Keratinocyte (primary cell): ENCODE measurements at places on chromosomes 3 and 15.

- no peaks in the 10 kb centered on the region for H3K27me3 ChIP-seq
- no peak for DNase-seq
- H3K27ac ChIP-seq: no peak overlapping the region
- no peaks in the 10 kb centered on the region for H3K4me1 ChIP-seq
These were observed 100.6 kb downstream of the DNAJB8 start for GRCh38 chr3:128366136-128366535.

- peaks cover 11% of the 10 kb centered on the region for H3K4me1 ChIP-seq
- no peaks in the 10 kb centered on the region for H3K36me3 ChIP-seq
- H3K4me3 ChIP-seq: no peak overlapping the region
- H3K27ac ChIP-seq: no peak overlapping the region
- no peaks in the 10 kb centered on the region for H3K27me3 ChIP-seq
These were observed 6.6 kb upstream of the CD47 start for GRCh38 chr3:108097322-108098002.

DNA sequence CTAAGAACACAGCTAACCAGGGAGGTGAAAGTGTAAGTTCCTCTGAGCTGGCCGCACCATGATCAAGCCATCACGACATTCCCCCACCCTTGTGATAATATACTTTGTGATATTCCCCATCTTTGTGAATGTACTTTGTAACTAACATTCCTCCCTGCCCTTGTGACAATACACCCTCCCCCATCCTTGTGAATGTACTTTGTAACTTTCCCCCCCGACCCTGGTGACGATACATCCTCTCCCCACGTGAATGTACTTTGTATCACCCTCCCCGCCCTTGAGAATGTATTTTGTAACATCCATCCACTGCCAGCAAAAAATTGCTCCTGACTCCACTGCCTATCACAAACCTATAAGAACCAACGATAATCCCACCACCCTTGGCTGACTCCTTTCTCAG lies 20.2 kb upstream of the OR5H6 start:
- no peak overlapping the region for H3K27ac ChIP-seq
- no peak overlapping the region for H3K4me3 ChIP-seq
- H3K27me3 ChIP-seq: no peaks in the 10 kb centered on the region
- DNase-seq: no peak
- H3K36me3 ChIP-seq: no peaks in the 10 kb centered on the region
- H3K4me1 ChIP-seq: no peaks in the 10 kb centered on the region

DNA sequence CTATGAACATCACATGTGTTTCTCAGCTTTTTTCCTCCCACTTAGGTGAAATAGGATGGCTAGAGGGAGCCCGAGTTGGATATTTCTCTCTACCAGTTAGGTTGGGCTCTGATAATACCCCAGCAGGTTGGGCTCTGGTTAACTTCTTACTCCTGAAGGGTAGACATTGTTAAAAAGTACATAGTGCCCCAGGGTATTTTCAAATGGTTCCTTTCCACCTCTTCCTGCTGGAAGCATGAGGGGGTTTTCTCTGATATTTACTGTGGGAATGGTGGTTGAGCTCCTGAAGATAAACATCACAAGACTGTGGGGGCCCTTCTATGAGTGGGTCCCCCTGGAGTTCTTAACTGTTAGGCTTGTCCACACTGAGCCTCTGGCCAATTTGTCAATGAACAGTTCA lies 36.1 kb upstream of the SPESP1 start:
- peaks cover 6% of the 10 kb centered on the region for H3K27me3 ChIP-seq
- H3K27ac ChIP-seq: no peak overlapping the region
- no peaks in the 10 kb centered on the region for H3K36me3 ChIP-seq
- no peak overlapping the region for H3K4me3 ChIP-seq

GRCh38 chr3:61595288-61595687 lies 33.9 kb downstream of the PTPRG start:
- no peaks in the 10 kb centered on the region for H3K27me3 ChIP-seq
- no peaks in the 10 kb centered on the region for H3K36me3 ChIP-seq
- H3K4me3 ChIP-seq: no peak overlapping the region

DNA sequence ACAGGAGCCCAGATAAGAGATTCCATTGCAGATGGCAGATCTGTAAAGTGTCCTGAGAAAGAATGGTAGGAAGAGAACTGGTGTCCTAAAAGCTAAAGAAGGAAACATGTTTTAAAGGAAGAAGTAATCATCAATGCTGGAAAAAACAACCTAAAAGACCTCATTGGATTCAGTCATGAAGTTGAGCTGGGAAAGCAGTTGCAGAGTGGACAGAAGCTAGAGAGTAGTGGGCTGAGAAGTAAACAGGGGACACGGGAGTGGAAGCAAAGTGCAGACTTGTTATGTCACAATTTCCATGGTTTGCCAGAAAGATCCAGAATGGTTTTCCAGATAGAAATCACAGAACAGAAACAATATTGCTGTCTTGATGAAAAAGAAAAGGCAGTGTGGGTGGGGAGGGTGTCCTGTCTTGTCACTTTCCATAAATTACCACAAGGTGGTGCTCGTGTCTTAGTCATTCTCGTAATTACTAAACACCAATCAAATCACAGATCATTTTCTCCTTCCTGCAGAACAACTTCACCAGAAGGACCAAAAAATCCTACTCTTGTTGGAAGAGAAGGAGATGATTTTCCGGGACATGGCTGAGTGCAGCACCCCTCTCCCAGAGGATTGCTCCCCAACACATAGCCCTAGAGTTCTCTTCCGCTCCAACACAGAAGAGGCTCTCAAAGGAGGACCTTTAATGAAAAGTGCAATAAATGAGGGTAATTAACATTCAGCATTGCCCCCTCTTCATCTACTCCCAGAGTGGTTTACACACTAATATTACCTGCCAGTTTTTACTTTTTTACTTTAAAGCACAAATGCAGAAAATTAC lies 64.5 kb downstream of the KLHL25 start:
- H3K36me3 ChIP-seq: peaks cover 20% of the 10 kb centered on the region
- H3K4me3 ChIP-seq: no peak overlapping the region
- no peak overlapping the region for H3K27ac ChIP-seq
- DNase-seq: peak; percentile 35
- H3K27me3 ChIP-seq: no peaks in the 10 kb centered on the region
- no peaks in the 10 kb centered on the region for H3K4me1 ChIP-seq

DNA sequence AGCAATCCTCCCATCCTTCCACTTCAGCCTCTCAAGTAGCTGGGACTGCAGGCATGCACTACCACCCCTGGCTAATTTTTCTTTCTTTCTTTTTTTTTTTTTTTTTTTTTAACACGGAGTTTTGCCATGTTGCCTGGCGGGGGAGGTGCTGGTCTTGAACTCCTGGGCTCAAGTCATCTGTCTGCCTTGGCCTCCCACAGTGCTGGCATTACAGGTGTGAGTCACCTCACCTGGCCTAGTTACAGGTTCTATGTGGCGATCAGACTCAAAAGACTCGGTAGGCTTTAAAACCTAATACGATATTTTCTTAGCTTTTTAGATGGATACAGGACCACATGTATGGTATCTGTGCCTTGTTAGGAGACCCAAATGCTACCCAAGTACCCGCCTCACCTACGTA lies 14.0 kb upstream of the SLC25A26 start:
- H3K4me3 ChIP-seq: no peak overlapping the region
- no peak overlapping the region for H3K27ac ChIP-seq
- no peak for DNase-seq
- no peaks in the 10 kb centered on the region for H3K4me1 ChIP-seq
- H3K36me3 ChIP-seq: no peaks in the 10 kb centered on the region

GRCh38 chr3:178001670-178002101 lies 534.5 kb upstream of the KCNMB2 start:
- no peak overlapping the region for H3K4me3 ChIP-seq
- no peak for DNase-seq
- no peaks in the 10 kb centered on the region for H3K4me1 ChIP-seq
- H3K36me3 ChIP-seq: no peaks in the 10 kb centered on the region

GRCh38 chr15:42584031-42584765 lies 8.8 kb downstream of the STARD9 start:
- no peaks in the 10 kb centered on the region for H3K27me3 ChIP-seq
- no peak for DNase-seq
- no peaks in the 10 kb centered on the region for H3K36me3 ChIP-seq
- H3K4me3 ChIP-seq: no peak overlapping the region
- peaks cover 3% of the 10 kb centered on the region for H3K4me1 ChIP-seq

DNA sequence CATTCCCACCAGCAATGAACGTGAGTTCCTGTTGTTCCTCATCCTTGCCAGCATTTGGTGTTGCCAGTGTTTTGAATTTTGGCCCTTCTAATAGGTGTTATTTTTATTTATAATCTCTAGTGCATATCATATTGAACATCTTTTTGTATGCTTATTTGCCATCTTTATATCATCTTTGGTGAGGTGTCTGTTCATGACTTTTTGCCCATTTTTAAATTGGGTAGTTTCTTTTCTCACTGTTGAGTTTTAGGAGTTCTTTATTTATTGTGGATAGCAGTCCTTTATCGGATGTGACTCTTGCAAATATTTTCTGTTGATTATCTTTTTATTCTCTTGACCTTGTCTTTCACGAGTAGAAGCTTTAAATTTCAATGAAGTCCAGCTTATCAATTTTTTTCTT lies 60.2 kb upstream of the ATP13A3 start:
- H3K27me3 ChIP-seq: no peaks in the 10 kb centered on the region
- H3K4me1 ChIP-seq: no peaks in the 10 kb centered on the region
- no peak overlapping the region for H3K27ac ChIP-seq
- H3K4me3 ChIP-seq: no peak overlapping the region
- DNase-seq: no peak

- DNase-seq: no peak
- peaks cover 24% of the 10 kb centered on the region for H3K4me1 ChIP-seq
- no peak overlapping the region for H3K4me3 ChIP-seq
- H3K27ac ChIP-seq: no peak overlapping the region
These were observed 87.0 kb upstream of the LMOD3 start for GRCh38 chr3:69209413-69209812.

DNA sequence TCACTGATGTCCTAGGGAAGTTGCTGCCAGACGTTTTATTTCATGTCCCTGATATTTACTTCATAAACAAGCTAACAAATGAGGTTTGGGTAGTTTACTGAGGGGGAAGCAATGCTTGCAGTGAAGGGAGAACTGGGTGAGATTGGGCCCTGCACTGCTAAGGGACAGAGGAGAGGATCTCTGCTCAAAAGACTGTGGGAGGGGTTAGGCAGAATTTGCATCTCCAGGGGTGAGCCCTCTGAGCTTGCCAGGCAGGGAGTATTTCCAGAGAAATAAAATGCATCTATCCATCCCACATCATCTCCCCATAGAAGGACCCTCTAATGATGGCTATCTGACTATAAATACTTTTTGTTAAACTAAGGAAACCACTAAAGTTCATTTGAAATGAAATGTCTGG lies 215.6 kb downstream of the CBLB start:
- no peaks in the 10 kb centered on the region for H3K4me1 ChIP-seq
- no peak for DNase-seq
- no peaks in the 10 kb centered on the region for H3K36me3 ChIP-seq
- no peak overlapping the region for H3K4me3 ChIP-seq
- no peaks in the 10 kb centered on the region for H3K27me3 ChIP-seq

- DNase-seq: no peak
- H3K36me3 ChIP-seq: no peaks in the 10 kb centered on the region
These were observed 147.1 kb upstream of the LPP start for GRCh38 chr3:188006726-188007393.

DNA sequence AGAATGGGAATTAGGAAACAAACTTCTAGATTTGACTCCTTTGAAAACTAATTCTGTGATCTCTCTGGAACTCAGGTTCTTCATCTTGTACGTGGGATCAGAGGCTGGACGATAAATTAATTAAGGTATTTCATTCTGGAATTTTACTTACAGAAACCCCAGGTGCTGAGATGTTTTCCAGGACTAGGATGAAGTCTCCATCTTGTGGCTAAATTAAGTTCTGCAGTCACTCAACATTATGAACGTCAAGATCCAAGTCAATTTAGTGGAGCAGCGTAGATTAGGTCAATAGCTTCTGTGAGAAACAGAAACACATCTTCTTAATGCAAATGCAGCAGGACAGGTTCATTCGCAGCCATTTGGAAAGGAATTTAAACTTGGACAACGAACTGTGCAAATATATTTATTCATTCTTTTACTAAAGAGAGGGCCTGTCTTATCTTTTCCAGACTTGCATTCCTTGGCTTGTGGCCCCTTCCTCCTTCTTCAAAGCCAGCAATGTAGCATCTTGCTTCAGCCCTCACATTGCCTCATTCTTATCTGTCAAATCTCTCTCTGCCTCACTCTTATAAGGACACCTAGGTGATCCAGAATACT lies 26.7 kb upstream of the TMC3 start:
- DNase-seq: no peak
- no peak overlapping the region for H3K4me3 ChIP-seq
- H3K36me3 ChIP-seq: no peaks in the 10 kb centered on the region

- no peak for DNase-seq
- no peaks in the 10 kb centered on the region for H3K36me3 ChIP-seq
- H3K4me3 ChIP-seq: no peak overlapping the region
- no peak overlapping the region for H3K27ac ChIP-seq
- H3K27me3 ChIP-seq: no peaks in the 10 kb centered on the region
These were observed 44.9 kb downstream of the KLF15 start for GRCh38 chr3:126312341-126312740.

GRCh38 chr3:186612721-186613636 lies at the start of gene AHSG:
Gene AHSG, plus strand, starts transcription at chr3:186613060. Its CDS starts 82 bp downstream, at chr3:186613142.
- no peaks in the 10 kb centered on the region for H3K36me3 ChIP-seq
- H3K4me1 ChIP-seq: peaks cover 25% of the 10 kb centered on the region
- H3K4me3 ChIP-seq: no peak within 1 kb of the TSS
- no peak within 1 kb of the TSS for H3K27ac ChIP-seq
- no peaks in the 10 kb centered on the region for H3K27me3 ChIP-seq

- H3K36me3 ChIP-seq: peaks cover 32% of the 10 kb centered on the region
- H3K4me1 ChIP-seq: no peaks in the 10 kb centered on the region
- no peak overlapping the region for H3K4me3 ChIP-seq
- DNase-seq: no peak
- no peak overlapping the region for H3K27ac ChIP-seq
These were observed 13.8 kb upstream of the GPX1 start for GRCh38 chr3:49371946-49372345.

GRCh38 chr15:64985366-64986033 lies 4.2 kb downstream of the SPG21 start:
- no peaks in the 10 kb centered on the region for H3K27me3 ChIP-seq
- no peak overlapping the region for H3K27ac ChIP-seq
- H3K4me3 ChIP-seq: no peak overlapping the region
- H3K36me3 ChIP-seq: peaks cover 5% of the 10 kb centered on the region

DNA sequence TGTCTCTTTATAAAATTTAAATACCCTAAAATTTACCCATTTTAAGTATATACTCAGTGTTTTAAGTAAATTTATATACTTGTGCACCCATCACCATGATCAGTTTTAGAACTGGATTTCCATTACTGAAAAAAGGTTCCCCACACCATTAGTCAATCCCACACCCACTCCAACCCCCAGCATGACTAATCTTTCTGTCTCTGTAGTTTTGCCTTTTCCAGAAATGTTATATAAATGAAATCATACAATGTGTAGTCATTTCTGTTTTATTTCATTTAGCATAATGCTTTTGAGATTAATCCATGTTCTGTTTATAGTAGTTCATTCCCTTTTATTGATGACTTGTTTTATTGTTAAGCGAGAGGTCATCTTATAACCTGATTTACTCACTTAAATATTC lies 66.1 kb upstream of the LIMD1 start:
- H3K4me1 ChIP-seq: peaks cover 5% of the 10 kb centered on the region
- H3K27me3 ChIP-seq: no peaks in the 10 kb centered on the region
- DNase-seq: no peak
- H3K36me3 ChIP-seq: peaks cover 9% of the 10 kb centered on the region
